Coronary artery (tissue), 2 donors: ENCODE measurements at places on chromosomes 1 and 21.

GRCh38 chr1:111937147-111937725, 52.2 kb downstream of the KCND3 start:
- DNase-seq, result peak; percentile 68

GRCh38 chr21:39020751-39021477, 162.3 kb downstream of the PSMG1 start:
- DNase-seq, result no peak

GRCh38 chr21:27429710-27430341, 462.9 kb upstream of the ADAMTS5 start:
- DNase-seq, result no peak

- no peak for DNase-seq
Observed at GRCh38 chr1:56297208-56297607, 282.2 kb downstream of the PLPP3 start.

GRCh38 chr1:30404341-30404740, 319.0 kb downstream of the MATN1 start:
- DNase-seq, result peak; percentile 11
